Activated gamma-delta T cell treated with Interleukin-2 at 50 U/mL for 16 hours (primary cell): ENCODE measurements at places on chromosomes 6 and 20.
A peak's percentile ranks its signal among the peaks of the same experiment; 100 is the strongest.

DNA sequence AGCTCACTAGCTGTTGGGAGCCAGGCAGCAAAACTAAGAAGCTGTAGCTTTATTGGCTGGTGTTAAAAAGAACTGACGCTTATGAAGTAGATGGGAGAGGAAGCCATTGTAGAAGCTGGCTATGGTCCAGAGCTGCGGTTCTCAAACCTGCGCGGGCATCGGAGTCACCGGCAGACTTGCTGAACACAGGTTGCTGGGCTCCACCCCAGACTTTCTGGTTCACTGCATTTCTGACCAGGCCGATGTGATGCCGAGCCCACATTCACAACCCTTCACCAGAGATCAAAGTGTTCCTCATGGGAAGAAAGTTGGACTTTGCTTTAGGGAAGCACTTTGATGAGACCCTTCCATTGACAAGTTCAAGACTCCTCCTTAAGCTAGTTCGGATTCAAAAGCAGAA, 231.6 kb downstream of the QKI start:
- no peak for DNase-seq

GRCh38 chr6:12436224-12436623, 146.1 kb downstream of the EDN1 start:
- no peak for DNase-seq

- no peak for DNase-seq
These were observed 123.2 kb downstream of the TAF4 start for GRCh38 chr20:61942526-61942925.

GRCh38 chr6:96865055-96865405, 27.8 kb upstream of the GPR63 start:
- no peak for DNase-seq

- DNase-seq = no peak
These were observed 236.1 kb downstream of the TSHZ2 start for GRCh38 chr20:53208110-53208832.

- no peak for DNase-seq
These were observed 1.6 kb downstream of the INSM1 start for GRCh38 chr20:20369250-20370093.

- DNase-seq = peak; percentile 80
These were observed 22.7 kb downstream of the HLA-A start for GRCh38 chr6:29964887-29965562.

DNA sequence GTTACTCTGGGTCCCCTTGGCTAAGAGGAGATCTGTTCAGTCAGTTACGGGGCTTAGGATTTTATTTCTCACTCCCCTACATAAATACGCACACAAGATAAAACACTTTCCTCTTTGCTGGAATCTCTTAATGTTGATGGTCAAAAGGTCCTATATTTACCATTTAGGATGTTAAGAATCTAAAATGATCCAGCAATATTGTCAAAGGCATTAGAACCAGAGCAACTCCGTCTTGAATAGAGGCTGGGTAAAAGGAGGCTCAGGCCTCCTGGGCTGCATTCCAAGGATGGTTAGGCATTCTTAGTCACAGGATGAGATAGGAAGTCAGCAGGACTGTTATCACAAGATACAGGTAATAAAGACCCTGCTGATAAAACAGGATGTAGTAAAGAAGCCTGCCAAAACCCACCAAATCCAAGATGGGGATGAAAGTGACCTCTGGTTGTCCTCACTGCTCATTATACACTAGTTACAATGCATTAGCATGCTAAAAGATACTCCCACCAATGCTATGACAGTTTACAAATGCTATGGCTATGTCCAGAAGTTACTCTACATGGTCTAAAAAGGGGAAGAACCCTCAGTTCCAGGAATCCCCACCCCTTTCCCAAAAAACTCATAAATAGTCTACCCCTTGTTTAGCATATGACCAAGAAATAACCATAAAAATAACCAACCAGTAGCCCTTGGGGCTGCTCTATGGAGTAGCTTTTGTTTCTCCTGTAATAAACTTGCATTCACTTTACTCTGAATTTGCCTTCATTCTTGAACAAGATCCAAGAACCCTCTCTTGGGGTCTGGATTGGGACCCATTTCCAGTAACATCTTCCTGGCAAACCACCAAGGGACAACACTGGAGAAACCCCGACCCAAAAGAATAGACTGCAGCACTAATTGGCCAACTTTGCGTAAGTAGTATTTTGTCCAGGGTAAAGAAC, 107.5 kb downstream of the DTNBP1 start:
- no peak for DNase-seq

GRCh38 chr6:28489366-28490204, 26.0 kb downstream of the GPX6 start:
- no peak for DNase-seq

DNA sequence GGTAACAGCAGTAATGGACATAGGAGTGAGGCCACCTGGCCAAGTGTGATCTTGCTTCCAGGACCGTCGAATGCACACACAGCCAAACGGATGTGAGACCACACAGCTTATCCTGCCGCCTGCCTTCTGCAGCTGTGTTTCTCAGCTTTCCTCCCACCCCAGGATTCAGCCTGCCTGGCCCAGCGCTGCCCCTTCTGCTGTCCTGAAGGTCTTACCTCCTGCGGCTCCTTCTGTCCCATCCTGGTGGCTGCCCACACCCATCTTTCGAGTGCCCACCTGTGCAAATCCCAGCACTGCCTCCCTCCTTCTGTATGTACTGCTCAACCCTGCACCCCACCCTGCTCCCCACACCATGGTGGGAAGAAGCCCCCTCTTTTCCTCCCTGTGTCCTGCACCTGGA, 49.4 kb upstream of the DACT2 start:
- no peak for DNase-seq

DNA sequence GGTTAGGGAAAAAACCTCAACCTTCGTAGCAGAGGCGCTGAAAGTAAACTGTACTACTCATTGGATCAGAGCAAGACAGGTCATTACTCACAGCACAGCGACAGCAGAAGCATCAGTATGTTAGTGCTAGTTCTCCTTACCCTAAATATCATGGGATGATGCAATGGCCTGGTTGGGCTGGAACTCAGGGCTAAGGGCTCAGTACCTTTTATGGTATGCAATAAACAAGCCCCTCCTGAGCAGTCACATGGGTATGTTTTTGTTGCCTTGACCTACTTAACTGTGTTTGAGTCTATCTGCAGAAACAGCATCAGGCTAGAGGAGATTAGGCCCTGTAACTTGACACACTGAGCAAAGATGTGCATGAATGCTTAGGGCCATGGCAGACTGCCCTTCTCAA, 369.4 kb upstream of the IMPG1 start:
- DNase-seq = no peak

DNA sequence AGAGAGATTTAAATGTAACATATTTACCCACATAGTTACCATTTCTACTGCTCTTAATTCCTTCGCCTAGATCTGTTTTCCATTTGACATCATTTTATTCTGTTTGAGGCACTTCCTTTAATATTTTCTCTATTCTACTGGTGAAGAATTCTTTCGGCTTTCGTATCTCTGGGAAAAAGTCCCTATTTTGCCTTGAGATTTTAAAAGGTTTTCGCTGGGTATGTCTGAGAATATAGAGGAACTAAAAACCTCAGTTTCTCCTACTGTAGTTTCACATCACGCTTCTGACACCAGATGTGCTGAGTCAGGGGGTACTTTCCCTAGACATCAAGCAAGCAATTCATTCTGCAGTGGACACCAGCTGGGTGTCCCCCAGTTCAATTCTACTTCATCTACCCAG, 61.7 kb downstream of the E2F3 start:
- no peak for DNase-seq

- DNase-seq = no peak
These were observed 11.4 kb upstream of the TAF8 start for GRCh38 chr6:42038811-42039408.

DNA sequence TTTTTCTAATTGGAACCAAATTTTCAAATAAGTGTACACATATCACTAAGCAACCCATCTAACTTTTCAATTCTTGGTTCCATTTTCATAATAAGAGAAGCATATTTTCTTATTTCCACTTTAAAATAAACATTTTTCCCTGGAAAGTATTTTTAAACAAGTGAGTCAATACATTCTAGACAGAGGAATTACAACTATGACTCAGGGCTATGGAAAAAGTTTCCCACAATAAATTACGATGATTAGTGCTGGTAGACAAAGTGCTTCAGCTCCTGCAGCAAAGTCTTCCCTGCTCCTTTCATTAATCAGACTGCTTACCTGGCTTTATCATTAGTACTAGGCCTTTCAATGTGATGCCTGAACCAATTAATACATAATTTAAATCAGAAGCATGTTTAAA, 322.5 kb downstream of the HACE1 start:
- DNase-seq = no peak

DNA sequence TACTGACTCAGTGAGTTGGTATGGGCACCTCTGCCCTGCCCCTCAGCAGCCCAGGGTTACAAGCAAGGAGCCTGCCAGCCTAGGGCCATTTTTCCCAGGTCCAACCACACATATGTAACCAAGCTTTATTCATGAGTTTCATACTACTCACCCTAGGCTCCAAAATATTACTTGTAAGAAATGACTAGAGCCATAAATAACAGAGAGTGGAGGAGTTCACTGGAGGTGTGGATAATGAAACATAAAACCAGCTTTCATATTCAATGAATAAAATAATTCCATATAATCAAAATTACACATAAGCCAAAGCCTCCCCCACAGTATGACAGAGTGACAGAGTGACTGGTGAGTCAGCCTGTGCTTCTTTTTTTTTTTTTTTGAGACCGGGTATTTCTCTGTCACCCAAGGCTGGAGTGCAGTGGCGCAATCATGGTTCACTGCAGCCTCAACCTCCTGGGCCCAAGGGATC, 229.8 kb upstream of the SASH1 start:
- no peak for DNase-seq

GRCh38 chr20:58310291-58310782, 822 bp downstream of the RAB22A start:
- DNase-seq = no peak

GRCh38 chr6:156150391-156150790, 626.8 kb upstream of the ARID1B start:
- DNase-seq = no peak

DNA sequence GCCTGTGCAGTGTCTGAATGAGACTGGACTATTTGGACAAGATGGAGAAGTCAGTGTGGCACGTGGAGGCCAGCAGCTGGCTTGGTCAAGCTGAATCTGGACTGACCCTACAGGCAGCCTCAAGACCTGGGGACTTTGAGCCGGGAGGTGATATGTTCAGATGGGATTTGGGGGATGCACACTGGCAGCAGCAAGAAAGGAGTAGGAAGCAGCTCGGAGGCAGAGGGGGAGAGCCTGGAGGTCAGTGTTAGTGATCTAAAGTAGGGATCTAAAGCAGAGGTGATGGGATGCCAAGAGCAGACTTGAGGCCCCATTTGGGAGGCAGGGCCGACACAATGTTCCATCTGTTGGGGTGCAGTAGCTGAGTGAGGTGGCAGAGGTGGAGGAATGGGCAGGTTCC, 2.8 kb downstream of the MAPK13 start:
- no peak for DNase-seq

- no peak for DNase-seq
These were observed 105.8 kb downstream of the UTRN start for GRCh38 chr6:144390886-144391285.

DNA sequence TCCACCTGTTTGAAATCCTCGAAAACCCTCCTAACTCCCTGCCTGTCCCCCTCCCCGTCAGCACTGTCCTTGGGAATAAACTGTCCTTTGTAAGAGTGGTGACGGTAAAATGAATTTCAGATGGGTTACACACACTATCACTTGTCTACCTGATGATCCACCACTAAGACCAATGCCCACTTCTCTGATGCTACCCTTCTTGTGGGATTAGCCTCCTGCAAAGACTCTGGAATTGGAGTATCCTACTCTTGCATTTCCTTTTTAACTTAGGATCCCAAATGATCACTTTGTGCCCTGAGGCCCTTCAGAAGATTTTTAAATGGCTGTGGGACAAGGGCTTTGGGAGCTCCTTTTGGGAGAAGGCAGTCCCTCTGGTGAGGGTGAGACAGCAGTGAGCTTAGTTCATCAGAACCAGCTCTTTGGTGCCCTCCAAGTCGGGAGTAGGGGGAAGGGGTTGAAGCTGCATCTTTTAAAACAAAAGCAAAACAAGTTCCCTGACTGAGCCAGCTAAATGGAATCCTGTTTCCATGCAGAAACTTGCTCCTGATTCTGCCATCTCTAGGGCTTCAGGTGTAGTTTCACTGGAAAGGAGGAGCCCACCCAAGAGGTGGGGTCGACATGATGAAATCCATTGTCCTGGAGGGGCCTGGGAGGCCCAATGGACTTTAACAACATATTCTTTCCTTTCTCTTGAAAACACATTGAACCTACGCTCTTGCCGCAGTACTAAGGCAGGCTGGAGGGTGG, 86.5 kb downstream of the ASXL1 start:
- DNase-seq = no peak

DNA sequence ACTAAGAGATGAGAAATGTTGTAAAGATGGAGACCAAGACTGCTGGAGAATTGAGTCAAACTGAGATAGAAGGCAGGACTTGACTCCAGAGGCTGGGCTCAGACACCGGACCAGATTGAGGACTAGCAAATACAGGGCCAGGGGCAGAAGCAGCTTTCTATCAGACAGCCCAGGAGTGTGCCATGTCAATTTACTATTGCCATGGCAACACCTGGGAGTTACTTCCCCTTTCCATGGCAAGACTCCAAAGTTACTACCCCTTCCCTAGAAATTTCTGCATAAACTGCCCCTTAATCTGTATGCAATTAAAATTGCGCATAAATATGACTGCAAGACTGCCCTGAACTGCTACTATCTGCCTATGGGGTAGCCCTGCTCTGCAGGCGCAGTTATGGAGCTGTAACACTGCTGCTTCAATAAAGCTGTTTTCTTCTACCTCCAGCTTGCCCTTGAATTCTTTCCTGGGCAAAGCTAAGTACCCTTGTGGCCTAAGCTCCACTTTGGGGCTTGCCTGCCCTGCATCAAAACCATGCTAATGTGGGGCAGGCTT, 90.1 kb upstream of the EDN1 start:
- DNase-seq = no peak

- DNase-seq = no peak
These were observed 41.8 kb downstream of the DSTN start for GRCh38 chr20:17611540-17612286.

DNA sequence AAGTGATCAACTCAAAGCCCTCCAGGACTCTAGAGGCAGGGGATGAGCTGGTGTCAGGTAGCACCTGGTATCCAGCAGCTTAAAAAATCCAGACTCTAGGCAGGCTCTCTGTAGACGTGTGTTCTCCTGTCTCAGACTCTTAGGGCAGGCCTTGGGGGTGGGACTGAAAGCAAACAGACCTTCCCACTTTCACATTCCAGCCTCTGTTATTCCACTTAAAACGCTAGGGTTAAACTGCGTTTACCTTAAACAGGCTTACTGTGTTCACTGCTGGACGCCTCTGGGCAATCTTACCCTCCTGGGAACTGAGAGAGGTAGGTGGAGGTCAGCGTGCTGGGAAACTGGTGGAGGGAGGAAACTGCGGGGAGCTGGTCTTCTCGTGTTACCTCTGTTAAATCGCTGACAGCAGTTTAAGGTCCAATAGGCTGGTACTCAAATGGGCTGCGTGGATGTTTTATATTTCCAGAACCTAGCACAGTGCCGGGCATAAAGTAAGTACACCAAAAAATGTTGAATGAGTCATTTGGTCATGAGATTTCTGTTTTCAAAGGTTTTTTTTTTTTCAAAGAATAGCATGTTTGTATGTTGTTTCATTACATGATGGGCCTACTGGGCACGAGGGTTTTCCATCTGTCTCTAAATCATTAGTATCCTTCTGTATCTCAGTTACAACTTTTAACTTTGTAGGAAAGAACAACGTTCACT, at the start of gene GCNT2:
TSS of gene GCNT2 (plus strand) at position 248 of the 705 bp plus-strand sequence. CDS start 7,561 bp downstream, outside the sequence.
- DNase-seq = no peak
